ENCODE measurements at places on chromosomes 2 and 18.

GRCh38 chr2:235981631-235982030, 186.6 kb downstream of the GBX2 start:
- no peak for DNase-seq

- no peak for DNase-seq
Measured at GRCh38 chr18:55605733-55606338, 17.8 kb upstream of the TCF4 start.

DNA sequence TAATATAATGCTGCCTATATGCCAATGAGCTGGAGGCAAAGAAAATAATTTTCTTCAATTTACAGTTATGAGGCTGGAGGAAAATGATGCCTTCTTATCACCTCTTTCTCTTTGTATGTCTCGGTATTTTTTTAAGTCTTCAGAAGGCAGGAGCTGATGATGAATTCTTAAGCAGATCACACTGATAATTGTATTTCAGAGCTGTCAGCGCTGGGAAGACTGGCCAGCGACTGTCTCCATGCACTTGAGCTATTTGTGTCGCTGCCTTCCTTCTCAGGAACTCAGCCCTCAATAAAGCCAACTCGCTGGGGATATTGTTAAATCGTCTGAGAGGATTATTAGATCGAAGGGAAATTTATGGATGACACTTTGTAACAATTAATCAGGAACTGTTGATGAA, 40.3 kb downstream of the PTGR3 start:
- no peak for DNase-seq

DNA sequence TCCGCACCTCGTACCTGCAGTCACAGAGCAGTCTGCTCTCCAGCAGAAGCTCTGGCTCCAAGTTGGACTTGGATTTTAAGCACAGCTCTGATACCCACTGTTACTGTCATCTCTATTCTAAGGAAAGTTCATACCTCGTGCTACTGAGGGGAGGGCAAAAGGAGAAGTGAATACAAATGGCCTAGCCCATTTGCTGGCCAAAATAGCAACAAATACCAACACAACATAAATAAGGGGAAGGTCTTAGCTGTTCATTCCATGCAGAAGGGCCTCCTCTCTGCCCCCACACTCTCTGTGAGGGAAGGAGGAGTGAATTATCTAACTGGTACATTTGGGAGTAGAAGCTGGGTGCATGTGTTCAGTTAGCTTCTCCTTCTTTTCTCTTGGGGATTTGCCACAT, 739.4 kb upstream of the RAB6C start:
- no peak for DNase-seq

- no peak for DNase-seq
Measured at GRCh38 chr2:54482715-54483114, 26.6 kb downstream of the SPTBN1 start.

GRCh38 chr2:96877042-96877451, 7.2 kb upstream of the SEMA4C start:
- no peak for DNase-seq

- no peak for DNase-seq
Measured at GRCh38 chr2:109054865-109055264, 65.8 kb upstream of the EDAR start.

DNA sequence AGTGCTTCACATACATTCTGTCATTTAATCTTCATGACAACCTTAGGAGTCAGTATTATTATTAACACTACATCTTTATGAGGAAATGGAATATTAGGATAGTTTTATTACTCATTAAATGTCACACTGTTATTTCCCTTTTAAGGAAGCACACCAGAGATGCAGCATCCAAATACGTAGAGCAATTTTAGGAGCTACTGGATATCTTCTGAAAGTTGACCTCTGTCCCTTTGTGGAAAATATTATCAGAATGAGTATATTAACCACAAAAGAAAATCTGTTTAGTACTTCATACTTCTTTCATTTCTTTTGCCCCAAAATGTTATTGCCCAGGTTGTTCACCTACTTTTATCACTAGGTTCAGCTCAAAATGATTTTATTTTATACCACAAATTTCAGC, 72.9 kb upstream of the APCDD1 start:
- no peak for DNase-seq

DNA sequence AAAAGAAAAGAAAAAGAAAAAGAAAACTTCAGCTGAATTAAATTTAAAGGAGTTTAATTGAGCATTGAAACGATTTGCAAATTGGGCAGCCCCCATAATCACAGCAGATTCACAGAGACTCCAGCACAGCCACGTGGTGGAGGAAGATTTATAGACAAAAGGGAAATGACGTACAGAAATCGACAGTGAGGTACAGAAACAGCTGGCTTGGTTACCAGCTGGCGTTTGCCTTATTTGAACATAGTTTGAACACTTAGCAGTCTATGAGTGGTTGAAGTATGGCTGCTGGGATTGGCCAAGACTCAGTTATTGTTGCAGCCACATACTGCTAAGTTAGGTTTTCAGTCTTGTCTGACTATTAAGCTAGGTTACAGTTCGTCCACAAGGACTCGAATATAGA, 312.2 kb upstream of the SLC14A2 start:
- no peak for DNase-seq

DNA sequence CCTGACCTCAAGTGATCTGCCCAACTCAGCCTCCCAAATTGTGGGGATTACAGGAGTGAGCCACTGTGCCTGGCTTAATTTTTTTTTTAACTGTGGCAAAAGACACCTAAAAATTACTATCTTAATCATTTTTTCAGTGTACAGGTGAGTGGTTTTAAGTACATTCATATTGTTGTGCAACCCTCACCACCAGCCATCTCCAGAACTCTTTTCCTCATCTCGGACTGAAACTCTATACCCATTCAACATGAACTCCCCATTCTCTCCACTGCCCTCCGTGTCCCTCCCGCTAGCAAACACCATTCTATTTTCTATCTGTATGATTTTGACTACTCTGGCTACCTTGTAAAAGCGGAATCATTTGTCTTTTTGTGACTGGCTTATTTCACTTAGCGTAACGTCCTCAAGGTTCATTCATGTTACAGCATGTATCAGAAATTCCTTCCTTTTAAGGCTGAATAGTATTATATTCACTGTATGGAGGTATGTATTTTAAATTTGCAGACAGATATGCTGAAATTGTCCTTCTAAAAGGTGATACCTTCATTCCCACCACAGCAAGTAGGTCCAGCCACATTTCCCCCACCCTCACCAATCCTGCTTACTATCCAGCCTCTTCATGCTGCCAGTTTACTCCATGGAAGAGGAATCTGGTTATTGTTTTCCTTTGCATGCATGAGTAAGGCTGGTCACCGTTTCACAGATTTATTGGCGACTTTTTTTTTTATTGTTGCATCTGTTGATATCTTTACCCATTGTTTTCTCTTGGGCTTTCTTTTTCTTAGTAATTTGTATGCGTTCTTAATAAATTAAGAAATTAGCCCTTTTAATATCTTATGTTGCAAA, 40.6 kb upstream of the ANXA4 start:
- DNase-seq, result no peak

GRCh38 chr18:44107187-44107586, 573.5 kb upstream of the SETBP1 start:
- no peak for DNase-seq

DNA sequence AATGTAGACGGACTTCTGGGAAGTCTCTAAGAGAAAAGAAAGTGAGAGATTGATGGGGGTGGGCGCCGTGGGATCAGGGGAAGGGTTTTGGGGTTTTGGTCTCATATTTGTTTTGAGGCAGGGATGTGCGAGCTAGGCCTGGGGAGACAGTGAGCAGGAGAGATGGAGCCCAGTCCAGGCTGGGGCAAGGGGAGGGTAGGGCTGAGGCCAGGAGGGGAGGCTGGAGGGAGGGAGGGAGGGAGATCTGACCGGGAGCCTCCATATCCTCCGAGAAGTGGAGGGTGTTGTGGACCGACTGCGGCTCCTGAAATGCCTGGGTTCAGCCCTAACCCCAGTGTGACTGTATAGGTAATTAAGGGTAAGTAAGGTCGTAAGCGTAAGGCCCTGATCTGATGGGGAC, 72.8 kb upstream of the ODC1 start:
- no peak for DNase-seq

GRCh38 chr2:181446985-181447384, 10.2 kb upstream of the ITGA4 start:
- DNase-seq, result no peak

DNA sequence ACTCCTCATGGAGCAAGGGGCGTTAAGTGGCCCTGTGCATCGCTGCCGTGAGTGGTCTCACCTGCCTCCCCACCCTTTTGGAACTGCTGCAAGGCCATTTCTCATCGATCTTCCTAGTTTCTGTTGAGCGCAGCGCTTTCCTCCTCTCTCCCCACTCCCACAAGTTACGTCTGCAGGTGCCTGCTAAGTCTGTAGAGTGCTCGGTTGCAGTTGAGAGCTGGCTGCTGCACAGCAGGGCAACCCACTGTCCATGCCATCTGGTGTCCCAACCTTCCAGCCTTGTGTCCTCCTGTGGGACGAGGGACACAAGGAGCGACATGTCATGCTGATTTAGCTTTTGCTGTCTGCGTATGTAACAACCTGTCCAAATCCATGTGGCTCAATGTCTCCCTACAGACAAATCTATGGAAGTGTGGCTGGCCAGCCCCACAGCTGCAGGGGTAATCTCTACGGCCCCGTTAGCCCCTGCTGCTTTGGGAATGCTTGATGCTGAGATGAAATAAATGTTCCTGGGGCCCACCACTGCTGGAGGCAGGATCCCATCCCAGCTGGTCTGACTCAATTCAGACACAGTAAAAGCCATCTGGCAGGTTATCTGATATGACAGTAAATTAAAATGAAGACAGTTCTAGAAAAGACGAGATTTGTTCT, 68.1 kb upstream of the TCF7L1 start:
- no peak for DNase-seq

DNA sequence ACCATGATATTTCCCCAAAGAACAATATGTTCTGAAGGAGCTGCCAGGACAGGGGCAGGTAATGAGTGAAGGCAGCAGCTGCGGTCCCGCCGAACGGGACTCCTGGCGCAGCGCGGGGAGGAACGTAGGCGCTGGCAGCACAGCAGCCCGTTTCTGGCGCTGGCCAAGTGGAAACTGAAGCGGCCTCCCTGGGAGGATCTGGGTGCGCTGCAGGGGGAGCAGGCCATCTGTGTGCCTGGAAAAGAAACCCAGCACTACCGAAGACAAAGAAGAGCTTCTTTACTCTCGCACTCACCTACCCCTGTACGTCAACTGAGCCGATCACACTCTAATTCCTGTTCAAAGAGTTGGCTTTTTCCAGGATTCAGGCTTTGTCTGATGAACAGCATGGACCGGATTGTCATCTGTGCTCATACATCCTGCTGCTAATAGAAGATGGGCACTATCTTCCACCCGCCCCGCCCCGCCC, 11.8 kb downstream of the G6PC2 start:
- DNase-seq, result no peak

DNA sequence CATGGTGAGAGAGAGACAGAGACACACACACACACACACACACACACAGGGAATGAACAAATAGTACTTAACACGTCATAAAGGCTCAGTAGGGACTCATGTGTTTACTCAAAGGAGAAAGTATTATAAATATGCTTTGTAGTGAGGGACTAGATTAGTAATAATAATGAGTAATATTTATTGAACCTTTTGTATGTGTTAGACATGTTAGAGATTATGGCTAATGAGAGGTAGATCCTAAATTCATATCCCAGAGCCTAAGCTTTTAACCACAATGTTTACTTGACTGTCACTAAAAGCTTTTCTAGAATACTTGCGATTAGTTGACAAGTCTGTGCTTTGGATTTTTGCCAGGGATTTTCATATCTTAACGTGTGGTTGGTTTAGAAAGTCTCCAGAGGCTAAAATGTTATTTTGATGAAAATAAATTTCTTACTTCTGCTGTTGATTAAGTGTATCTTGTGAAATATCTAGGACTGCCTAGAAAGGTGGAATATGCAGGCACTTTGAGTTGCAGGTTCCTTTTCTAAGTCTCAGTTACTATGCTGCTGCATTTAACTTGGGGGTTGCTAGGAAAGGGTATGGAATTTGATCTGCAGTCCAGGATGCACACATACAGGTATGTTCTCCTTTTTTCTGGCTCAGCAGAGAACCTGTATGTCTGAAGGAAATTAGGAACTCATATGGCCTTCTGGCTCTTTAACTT, 64.5 kb downstream of the UBR3 start:
- no peak for DNase-seq

GRCh38 chr2:224166654-224167053, 127.6 kb upstream of the SERPINE2 start:
- DNase-seq, result no peak

DNA sequence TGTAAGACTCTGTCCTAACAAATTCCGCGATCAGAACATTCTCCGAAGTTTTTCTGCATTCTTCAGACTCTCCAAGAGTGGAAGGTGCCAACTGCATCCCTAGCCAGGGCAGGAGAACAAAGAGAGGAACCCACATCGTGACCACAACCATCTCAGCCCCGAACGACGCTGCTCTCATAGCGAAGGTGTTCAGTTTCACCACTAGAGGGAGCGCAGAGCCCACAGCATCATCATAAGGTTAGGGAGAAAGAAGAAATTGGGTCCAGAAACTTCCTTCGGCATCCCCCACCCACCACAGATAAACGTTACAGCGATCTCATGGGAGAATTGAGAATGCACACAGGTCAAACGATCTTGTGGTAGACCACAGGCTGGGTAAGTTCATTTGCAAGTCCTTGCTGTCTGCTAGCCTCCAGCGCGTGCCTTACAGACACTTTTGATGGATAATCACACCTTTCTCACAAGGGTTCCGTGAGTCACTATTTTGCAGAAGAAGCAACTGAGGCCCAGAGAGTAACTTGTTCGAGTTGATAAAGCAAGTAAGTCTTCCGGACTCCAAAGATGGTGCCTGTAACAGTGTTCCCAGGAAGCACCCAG, 53.7 kb upstream of the ARL4C start:
- peak; percentile 10 for DNase-seq

- no peak for DNase-seq
Measured at GRCh38 chr18:68147728-68148127, 567.2 kb downstream of the TMX3 start.

- DNase-seq, result no peak
Measured at GRCh38 chr18:64037812-64038414, 68.0 kb downstream of the SERPINB8 start.

DNA sequence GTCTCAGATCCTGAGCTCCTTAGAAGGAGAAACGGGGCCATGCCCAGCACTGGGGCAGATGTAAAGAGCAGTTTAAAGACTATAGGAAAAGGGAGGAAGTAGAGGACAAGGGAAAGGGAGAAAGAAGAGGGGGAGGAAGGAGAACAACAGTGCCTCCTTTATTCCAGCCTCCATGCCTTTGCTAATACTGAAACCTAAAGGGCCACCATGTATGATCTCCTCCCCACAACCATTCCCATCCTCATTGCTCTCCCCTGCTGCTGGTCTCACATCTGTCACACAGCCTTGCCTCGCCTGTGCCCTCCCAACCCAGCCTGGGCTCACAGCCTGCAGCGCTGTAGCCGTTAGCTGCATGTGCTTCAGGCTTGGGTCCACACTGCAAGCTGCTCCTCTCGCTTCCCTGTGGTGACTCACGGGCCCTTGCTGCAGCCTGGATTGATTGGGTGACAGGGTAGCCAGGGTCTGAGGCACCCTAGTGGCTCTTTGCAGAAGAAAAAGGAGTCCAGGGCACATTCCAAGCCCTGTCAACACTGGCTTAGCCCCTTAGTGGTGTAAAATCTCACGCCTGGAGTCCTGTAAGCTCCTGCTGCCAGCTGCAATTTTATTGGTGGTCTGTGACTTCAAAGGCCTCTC, 281.9 kb downstream of the SRBD1 start:
- no peak for DNase-seq
